ENCODE measurements at places on chromosomes 3 and 15.

GRCh38 chr15:31382713-31383045 lies 56.0 kb downstream of the KLF13 start:
- DNase-seq = no peak

- no peak for DNase-seq
Measured at GRCh38 chr15:63528138-63528659, 23.8 kb downstream of the USP3 start.

DNA sequence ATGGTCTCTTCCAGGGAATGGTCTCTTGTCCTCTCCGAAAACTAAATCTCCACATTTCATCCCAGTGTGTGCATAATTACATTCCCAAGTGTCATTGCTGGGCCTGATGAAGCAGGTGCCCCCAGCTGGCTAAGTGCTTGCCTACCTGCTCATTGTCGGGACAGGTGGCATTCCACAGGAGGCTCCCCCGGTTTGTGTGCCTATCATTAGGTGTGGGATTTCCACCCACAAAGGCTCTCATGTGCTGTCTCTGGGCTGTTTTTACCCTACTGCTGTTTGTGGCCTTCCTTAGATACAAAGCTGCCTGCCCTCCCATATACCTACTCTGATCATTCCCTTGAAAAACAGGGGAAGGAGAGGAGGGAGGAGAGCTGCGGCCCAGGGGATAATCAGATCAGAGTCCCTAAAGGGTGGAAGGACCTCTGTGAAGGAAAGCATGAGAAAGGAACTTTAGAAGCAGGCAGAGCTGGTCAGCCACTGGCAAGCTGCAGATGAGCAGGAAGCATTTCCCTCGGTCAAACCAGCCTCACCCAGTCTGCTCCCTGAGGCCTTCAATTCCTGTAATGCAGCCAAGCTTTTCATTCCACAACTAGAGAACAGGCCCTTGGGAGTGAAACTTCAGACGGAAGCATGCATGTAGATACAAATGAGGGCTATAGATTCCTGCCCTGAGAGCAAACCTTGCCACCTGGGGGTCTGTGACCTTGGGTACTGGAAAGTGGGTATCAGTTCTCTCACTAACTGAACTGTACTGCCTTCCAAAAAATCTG lies 60.7 kb upstream of the HEG1 start:
- no peak for DNase-seq

- no peak for DNase-seq
Measured at GRCh38 chr3:134567605-134568004, 81.7 kb downstream of the CEP63 start.

GRCh38 chr3:42214064-42214463 lies 51.9 kb downstream of the CCK start:
- no peak for DNase-seq

- DNase-seq = no peak
Measured at GRCh38 chr3:44363591-44363990, 25.0 kb downstream of the TCAIM start.

DNA sequence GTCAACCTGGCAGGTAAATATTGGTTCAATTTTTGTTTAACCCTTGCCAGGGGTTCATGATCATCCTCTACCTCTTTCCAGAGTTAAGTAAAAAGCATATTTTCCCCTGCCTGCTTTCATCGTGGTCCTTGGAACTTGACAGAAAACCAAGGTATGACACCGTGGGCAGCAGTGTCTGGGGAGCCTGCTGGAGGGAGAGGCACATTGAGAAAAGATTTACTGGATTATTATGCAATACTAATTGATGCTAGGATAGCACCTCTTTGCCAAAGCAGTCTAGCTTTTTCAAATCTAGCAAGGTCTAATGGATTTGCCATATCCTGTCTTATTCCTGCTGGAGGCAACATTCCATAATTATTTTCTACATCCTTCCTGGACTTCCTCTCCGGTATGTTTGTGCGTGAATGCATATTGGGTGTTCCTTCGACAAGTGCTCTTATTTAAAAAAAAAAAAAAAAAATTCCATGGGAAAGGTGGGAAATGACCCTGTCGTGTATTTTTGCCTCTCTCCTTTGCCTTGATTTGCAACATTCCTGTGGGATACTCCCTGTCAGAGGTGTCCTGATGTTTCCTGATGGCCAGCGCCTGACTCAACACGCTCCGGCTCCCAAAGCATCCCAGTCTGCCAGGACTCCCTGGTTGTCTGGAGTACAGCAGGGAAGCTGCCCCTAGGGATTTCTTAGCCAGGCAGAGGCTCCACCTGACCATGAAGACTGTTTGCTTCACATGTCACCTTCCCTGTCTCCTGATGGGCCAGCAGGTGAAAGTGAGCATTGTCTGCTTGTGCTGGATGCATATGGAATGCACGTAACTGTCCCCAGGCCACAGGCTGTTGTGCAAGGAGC lies 6.3 kb downstream of the BHLHE40 start:
- no peak for DNase-seq

DNA sequence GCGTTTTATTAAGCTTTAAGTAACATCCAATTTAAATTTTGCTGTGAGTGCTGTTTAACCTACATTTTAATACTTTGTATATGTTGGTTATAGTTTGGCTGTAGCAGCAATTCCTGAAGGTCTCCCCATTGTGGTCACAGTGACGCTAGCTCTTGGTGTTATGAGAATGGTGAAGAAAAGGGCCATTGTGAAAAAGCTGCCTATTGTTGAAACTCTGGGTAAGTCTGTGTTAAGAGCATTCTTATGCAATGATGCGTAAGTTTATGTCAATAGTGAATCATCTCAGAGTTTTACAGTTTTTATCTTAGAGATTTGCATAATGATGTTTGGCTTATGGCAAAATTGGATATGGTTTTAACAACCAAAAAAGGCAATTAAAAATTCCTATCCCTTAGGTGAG lies 62.7 kb downstream of the ASTE1 start:
- no peak for DNase-seq

- DNase-seq = no peak
Measured at GRCh38 chr3:180612364-180612763, 10.4 kb downstream of the TTC14 start.

GRCh38 chr3:29354894-29355293 lies 74.0 kb downstream of the RBMS3 start:
- DNase-seq = no peak

GRCh38 chr3:183106635-183107034 lies 7.3 kb upstream of the MCCC1 start:
- no peak for DNase-seq

All from stimulated activated CD8-positive, alpha-beta memory T cell treated with anti-CD3 and anti-CD28 coated beads, Interleukin-2, amount 100 ng/mL, for 48 hours (primary cell).